ENCODE measurements at places on chromosomes 1 and 21.

- no peak for DNase-seq
Observed at GRCh38 chr1:99975529-99975928, 5.7 kb downstream of the SLC35A3 start.

- peak; percentile 36 for DNase-seq
Observed at GRCh38 chr1:222777977-222778376, 36.9 kb upstream of the DISP1 start.

- no peak for DNase-seq
Observed at GRCh38 chr21:14977814-14978213, 87.0 kb downstream of the NRIP1 start.

DNA sequence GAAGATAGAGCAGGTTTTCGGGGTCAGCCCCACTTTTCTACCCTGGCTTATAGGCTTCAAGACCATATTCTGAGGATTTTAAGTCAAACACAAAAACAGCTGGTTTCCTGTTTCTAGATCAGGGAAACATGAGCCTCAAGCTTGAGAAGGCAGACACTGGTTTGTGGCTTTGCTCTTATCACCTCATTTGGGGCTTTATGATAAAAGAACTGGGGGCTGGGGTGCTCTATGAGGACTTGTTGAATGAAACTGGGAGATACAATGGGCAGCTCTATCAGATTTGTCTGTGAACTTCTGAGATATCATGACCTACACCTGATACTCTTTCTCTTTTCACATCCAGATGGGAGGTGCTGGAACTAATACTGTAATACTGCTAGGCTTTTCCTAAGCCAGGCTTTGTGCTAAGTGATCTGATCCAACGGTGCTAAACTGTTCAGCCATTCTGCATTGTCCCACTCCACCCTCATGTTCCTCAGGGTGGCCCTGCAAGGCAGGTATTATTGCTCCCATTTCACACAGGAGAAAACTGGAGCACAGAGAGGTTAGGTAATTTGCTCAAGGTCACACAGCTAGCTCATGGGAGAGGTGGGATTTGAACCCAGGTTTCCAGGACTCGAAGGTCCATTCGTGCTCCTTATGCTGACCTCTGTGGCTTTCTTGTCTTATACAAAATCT is 6.6 kb downstream of the AJAP1 start:
- no peak for DNase-seq

GRCh38 chr1:7278045-7278444 is 492.8 kb downstream of the CAMTA1 start:
- no peak for DNase-seq

- no peak for DNase-seq
Observed at GRCh38 chr1:116370181-116370580, 2.9 kb upstream of the ATP1A1 start.

DNA sequence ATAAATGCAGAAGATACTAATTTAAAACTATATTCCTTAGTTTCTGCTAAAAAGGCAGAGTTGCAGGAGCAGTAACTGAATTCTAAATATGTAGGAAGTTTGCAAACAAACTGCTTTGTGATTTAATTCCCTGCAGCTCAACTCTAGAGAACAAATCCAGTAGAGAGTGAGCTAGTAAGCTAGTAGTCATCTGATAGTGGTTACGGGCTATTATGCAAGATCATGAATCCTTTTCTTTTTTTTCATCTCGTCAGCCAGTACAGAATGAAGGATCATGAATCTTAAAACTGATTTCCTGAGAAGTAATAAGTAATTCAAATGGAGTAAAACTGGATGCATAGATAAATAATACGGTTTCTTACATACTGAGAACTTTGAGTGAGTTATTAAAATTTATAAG is 3.3 kb downstream of the DPH5 start:
- DNase-seq: no peak

- no peak for DNase-seq
Observed at GRCh38 chr1:31273619-31274018, 23.0 kb downstream of the SNRNP40 start.

Measured in A549 (cell line).